Stimulated activated CD4-positive, alpha-beta T cell treated with anti-CD3 and anti-CD28 coated beads, Interleukin-1b, Interleukin-23, amount 100 ng/mL, for 4 hours (primary cell): ENCODE measurements at places on chromosomes 6 and 20.
A peak's percentile ranks its signal among the peaks of the same experiment; 100 is the strongest.

DNA sequence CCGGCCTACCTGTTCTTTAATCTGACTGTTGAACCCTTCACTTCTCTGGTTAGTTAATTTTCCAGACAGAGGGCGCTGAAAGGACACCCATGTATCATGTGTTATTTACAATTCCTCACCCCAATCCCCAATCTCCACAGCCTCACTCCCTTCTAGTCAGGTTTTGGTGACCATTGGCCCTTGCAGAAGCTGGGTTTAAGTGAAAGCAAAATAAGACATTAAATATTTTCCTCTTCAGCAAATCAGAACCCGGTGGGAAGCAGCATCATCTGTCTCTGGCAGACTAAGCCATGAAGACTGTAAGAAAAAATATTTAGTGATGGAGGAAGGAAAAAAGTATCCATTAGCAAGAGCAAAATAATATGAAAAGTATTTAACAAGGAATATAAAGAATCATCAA lies 9.4 kb upstream of the HLA-DQA1 start:
- DNase-seq = no peak

DNA sequence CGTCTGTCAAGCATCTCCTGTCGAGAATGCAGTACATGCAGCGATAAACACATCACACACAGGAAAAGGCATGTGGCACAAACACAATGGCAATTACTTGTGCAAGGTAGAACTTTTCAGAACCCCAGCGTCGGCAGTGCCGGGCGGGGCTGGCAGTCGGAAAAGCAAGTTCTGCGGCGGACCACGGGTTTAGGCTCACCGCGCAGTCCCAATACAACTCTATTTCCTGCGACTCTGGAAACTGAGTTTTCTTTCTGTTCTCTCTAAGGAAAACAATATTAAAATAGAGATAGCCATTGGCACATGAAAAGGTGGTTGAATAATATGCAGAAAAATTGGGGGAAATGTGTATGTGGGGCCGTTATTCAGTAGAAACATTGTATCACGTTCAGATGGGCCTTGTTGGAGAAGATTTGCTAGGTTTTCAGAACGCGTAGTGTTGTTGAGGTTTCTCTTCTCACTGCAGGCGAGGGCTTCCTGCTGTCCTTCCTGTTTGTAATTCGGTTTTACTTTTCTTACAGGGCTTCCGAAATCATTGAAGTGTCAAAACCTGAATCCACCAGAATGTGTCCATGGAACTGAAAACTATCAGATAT lies 369.5 kb downstream of the THBS2 start:
- DNase-seq = no peak

- no peak for DNase-seq
Observed at GRCh38 chr20:59825944-59826759, 107.3 kb downstream of the SYCP2 start.

DNA sequence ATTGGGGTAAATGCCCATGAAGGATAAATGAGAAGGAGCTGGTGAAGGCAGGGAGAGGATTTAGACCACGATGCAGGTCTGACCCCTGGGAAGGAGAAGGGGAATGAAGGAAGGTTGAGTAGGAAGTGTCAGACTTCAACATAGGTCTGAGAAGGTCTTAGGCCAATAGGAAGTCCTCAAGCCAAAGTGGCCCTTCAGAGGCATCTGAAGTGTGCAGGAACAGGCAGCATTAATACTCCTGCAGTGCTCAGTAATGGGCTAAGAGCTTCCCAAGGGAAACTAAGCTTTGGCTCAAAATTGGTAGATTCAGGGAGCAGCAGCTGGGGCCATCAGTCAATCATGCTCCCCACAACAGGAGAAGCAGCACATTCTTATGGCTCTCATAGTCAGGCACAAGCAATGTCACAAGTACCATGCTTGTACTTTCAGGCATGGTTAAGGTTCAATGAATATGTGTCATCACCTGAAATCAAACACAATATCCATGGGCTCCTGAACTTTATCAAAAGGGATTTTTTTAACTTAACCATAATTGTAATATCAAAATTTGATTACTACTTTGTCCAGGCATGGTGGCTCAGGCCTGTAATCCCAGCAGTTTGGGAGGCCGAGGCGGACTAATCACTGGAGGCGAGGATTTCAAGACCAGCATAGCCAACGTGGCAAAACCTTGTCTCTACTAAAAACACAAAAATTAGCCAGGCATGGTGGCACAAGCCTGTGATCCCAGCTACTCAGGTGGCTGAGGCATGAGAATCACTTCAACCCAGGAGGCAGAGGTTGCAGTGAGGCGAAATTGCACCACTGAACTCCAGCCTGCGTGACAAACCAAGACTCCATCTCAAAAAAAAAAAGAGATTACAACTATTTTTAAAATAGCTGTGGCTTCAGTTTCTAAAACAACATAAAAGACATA lies 9.9 kb downstream of the RALGAPA2 start:
- DNase-seq = no peak

- no peak for DNase-seq
Observed at GRCh38 chr6:159201336-159201735, 32.1 kb downstream of the FNDC1 start.

GRCh38 chr20:50611128-50611810 lies 80.1 kb downstream of the RIPOR3 start:
- DNase-seq = no peak

- DNase-seq = no peak
Observed at GRCh38 chr6:137819740-137820139, 47.3 kb upstream of the TNFAIP3 start.

GRCh38 chr20:52402514-52402913 lies 210.9 kb upstream of the ZFP64 start:
- DNase-seq = no peak

DNA sequence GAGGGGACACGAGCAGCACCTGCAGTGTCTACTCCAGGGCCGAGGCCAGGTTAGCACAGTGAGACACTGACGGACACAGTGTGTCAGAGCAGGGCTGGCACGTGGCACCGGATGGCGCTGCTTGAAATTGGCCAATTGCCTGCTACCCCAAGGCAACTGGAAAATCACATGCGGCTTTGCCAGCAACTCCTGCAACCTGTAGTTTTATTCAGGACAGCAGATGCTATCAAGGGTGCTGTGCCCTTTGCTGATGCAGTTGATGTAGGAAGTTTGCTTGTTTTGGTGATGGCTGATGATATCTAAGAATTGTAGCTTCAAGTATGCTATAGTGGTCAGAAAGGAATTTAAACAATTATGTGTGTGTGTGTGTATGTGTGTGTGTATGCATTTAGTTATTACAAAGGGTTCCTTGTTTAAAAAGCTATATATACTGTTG lies 25.9 kb downstream of the RIN2 start:
- no peak for DNase-seq

GRCh38 chr6:122049341-122049740 lies 350.1 kb upstream of the HSF2 start:
- no peak for DNase-seq

- no peak for DNase-seq
Observed at GRCh38 chr6:74871757-74872156, 334.1 kb downstream of the COL12A1 start.

DNA sequence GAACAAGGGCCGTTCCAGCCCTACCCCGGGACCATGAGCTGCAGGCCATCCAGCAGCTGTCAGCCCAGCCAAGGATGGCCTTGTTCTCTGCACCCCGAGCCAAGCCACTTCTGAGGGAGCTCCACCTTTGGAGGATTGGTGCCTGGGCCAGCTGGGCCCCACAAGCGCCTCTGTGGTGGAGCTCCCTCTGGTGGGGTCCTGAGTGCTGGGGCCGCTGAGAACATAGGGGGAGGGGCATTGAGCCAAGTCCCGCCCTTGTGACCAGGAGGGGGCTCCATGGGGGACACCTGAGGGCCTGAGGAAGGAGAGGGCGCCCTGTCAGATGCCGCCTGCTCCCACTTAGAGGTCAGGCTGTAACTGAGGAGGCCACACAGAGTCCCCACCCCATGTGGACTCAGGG lies 43.2 kb downstream of the YTHDF1 start:
- DNase-seq = no peak

DNA sequence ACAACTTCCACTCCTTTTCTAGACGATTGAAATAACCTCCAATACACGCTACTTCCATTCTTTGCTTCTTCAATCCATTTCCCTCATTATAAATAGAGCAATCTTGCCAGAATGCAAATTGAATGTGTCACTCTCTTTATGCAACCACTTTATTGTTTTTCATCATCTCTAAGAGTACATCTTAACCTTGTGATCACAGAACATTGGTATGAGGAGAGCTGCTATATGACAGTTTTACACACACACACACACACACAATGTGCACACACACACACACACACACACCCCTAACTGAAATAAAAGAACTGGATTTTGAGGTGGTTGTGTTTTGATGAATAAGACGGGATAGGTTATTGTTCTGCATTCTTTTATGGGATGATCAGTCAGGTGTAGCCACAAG lies 187.0 kb downstream of the HDGFL1 start:
- DNase-seq = no peak

- no peak for DNase-seq
Observed at GRCh38 chr6:92681401-92681800, 738.0 kb downstream of the EPHA7 start.

DNA sequence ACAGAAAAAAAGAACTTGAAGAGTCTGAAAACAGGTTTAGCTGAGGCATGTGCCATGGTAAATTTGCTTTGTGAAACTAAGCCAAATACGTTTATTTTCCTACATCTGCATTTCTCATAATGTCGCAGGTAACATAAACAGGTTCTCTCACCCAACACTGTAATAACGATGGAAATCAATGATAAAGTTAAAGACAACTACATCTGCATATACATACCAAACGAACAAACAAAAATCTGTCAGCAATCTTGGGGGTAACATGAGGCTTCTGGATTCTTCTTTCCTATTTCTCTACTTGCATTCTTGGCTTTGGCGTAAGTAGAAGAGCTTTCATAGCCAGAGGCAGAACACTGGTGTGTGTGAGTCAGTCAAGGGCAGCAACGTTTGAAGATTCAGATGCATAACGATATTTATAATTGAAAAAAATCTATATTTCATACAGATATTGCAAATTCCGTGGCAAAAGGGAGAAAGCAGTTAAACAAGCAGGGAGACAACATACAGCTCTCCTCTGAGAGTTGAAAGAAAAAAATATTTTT lies 195.1 kb downstream of the EDN1 start:
- no peak for DNase-seq

GRCh38 chr6:110355022-110355421 lies 3.1 kb downstream of the METTL24 start:
- no peak for DNase-seq

DNA sequence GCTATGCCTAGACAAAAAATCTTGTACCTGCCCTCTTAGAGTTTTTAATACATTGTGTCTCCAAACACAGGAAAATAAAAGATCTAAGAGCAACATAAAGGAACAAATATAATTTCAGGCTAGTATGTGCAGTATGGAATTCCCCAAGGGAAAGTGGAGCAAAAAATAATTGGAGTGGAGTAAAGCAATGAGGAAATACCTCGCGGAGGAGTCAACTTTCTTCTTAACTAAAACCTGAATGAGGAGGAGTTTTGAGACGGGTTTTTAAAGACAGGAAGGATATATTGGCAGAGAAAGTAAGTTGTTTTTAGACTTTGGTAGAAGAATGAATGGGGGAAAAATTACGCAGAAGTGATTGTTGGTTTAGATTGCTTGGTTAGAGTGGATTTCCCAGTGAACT lies 14.0 kb downstream of the HIVEP1 start:
- DNase-seq = no peak

- DNase-seq = no peak
Observed at GRCh38 chr20:24996449-24997377, 4.2 kb upstream of the APMAP start.

DNA sequence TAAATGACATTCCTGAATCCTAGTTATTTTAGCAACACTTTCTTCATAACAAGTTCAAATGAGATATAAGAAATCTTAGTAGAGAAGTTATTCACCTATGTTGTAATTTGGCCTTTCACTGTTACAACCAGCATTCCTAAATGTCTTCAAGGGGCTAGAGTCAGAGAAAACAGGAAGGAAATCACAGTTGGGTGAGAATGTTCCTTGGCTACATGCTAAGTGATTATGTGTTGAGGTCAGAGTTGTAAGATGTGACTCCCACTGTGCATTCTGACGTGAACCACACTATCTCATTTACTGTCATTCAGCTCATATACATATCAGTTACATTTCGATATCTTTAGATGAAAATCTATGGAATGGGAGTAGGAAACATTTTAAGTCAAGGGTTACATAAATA lies 51.0 kb upstream of the MLIP start:
- DNase-seq = no peak

DNA sequence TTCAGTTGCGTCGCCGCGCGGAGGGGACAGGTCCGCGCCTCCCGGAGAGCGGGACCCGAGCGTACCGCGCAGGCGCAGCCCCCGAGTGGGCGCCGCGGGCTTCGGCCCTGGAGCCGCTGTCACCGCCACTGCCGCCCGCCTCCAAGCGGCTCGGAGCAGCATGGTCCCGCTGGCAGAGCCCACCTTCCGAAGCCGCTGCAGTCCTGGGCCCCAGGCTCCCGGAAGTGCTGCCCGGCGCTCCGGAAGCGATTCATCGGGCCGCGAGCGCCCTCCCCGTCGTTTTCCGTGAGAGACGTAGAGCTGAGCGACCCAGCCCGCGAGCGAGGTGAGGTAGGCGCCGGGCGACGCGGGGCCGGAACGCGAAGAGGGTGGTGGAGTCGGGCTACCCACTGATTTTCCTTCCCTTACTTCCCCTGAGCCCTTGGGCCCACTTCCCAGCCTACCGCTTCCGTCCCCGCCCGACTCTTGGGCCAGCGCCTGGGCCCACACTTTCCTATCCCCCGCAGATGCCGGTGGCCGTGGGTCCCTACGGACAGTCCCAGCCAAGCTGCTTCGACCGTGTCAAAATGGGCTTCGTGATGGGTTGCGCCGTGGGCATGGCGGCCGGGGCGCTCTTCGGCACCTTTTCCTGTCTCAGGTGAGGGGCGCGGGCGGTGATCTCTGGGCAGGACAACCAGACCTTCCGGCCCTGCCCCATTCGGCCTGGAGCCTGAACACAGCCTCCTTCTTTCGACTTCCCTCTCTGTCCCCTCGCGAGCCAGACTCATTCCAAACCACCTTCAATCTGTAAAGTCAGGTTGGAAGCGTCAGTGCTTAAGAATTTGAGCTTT lies at the start of the genes NFS1 and ROMO1:
NFS1 (minus strand) TSS at position 226 of the 830 bp plus-strand sequence; CDS start at position 162, 64 bp downstream.
ROMO1 (plus strand) TSS at position 279 of the 830 bp plus-strand sequence; CDS start at position 507, 228 bp downstream.
- peak; percentile 82 for DNase-seq

GRCh38 chr6:13194852-13195251 lies 133.5 kb downstream of the TBC1D7 start:
- peak; percentile 8 for DNase-seq

DNA sequence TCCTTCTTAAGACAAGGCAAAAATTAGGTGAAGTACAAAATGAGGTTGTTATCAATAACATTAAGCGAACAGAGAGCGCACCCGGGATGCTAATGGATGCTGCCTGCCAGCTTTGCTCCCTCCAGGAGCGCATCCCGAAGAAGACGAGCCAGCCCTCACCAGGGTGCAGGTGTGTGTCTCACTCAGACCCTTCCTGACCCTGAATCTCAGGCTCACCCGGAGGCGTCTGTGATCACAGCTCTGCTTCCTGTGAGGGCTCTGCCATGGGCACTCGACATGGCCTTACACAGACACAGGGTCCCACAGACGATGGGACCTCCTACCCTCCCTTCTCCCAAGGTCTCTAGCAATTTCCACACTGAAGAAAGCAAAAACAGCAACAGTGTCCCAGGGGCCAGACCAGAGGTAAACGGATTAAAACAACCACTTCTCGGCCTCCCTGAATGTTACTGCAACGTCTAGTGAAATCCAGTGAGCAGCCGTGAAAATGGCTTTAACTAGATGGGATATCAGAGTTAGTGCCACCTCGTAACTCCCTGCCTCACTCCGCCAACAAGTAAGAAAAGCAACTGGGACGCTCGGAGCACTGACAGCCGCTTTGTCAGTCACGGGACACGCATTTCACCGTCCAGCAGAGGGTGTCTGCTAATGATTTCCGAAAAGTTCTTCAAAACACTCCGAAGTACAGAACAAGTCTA lies 11.7 kb downstream of the ZBTB46 start:
- DNase-seq = no peak
